ENCODE measurements at places on chromosomes 16 and 17.

GRCh38 chr17:35773679-35774425 lies 13.2 kb downstream of the C17orf50 start:
- DNase-seq, result no peak

DNA sequence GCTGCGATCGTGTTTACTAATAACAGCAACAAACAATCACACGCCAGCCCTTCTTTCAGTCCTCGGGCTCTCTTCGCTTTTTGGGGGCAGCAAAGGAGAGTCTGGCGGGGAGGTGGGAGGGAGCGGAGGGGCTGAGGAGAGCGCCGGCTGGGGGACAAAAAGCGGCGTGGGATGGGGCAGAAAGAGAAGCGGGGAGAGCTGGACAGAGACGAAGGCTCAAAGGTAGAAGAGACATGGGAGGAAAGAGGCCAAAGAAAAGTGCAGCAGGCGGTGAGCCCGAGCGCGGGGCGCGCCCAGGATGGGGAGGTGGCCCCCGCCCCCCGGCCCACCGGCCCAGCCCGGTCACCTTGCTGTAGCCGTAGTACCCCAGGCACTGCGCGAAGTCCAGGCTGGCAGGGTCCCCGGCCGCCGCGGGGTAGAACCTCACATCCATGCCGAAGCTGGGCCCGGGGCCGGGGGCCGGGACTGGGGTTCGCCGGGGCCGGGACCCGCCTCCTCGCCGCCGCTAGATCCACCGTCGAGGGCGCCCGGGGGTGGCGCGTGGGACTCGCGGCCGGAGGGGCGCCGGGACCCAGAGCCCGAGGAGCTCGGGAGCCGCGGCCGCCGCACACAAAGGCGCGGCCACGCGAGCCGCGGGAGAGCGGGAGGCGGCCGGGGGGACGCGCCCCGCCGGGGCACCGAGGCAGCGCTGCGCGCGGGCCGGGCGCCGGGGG lies 496 bp downstream of the TOX3 start:
- no peak for DNase-seq

- DNase-seq, result no peak
Observed at GRCh38 chr17:54835015-54835414, 65.6 kb upstream of the TOM1L1 start.

GRCh38 chr17:38892083-38892482 lies 22.2 kb downstream of the LASP1 start:
- DNase-seq, result no peak

GRCh38 chr16:67198238-67198734 lies 645 bp upstream of the ELMO3 start:
- no peak for DNase-seq

DNA sequence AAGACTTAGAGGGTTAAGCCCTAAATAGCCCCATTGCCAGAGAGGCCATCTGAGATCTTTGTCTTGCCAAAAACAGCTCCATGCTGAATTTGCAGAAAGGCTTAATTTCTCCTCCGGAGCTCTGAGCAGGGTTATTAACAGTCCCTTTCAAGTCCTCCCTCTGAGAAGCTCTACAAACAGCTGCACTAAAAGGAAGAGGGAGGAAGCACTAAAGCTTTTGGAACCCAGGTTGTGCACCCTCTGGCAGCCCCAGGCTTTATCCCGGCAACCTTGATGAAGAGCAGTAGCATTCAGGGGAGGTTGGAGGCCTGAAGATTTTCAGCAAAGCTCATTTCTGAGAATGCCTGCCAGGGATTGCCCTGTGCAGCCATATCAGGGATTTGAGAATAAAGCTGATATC lies 554.7 kb downstream of the RBFOX1 start:
- DNase-seq, result no peak

Data from NCI-H2107 (cell line).